Stimulated activated CD8-positive, alpha-beta memory T cell treated with anti-CD3 and anti-CD28 coated beads, Interleukin-4, amount 100 ng/mL, for 1 hour (primary cell): ENCODE measurements at places on chromosomes 12 and 14.

- no peak for DNase-seq
These were observed 51.8 kb upstream of the PSMC1 start for GRCh38 chr14:90204516-90204915.

GRCh38 chr12:57143454-57143853 lies 4.0 kb downstream of the LRP1-AS start:
- DNase-seq = no peak

GRCh38 chr14:60815371-60815770 lies 80.8 kb downstream of the MNAT1 start:
- DNase-seq = no peak

DNA sequence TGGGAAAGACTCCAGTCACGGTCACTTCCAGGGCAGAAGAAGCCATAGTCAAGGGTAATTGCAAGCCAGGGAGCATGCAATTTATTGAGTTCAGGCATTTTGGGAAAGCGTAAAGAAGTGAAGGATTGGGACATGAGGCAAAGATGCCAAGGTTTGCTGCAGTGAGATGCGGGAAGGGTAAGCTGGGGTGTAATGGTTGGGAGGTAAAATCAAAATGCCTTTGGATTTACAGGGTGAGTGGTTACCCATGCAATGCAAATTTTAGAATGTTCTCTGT lies 167.5 kb downstream of the BRMS1L start:
- no peak for DNase-seq
